ENCODE measurements at places on chromosomes 3 and 15.

- no peak for DNase-seq
Measured at GRCh38 chr3:20073683-20074082, 33.4 kb downstream of the KAT2B start.

- no peak for DNase-seq
Measured at GRCh38 chr3:25960776-25961175, 170.9 kb downstream of the OXSM start.

- DNase-seq, result no peak
Measured at GRCh38 chr15:96262097-96262496, 68.4 kb upstream of the NR2F2 start.

- DNase-seq, result no peak
Measured at GRCh38 chr3:37645517-37646380, 215.9 kb upstream of the CTDSPL start.

GRCh38 chr15:37083610-37084009 is 16.7 kb downstream of the MEIS2 start:
- DNase-seq, result no peak

GRCh38 chr3:152395764-152396163 is 127.0 kb downstream of the MBNL1 start:
- DNase-seq, result no peak

DNA sequence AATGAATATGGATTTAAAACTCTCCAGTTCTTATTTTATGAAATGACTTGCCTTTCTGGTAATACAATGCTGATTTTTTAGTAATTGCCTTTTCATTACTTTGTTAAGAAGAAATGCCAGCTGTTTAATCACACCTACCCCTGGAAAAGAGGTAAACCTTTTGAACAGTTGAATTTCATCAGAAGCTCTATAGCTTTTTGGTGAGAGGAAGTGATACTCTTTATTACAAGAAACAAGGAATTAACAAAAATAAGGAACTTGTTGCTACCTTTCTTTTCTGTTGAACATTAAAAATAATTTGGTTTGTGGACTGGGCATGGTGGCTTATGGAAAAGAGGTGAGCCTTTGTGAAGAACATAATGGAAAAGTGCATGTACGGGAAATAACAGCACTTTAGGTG is 19.7 kb downstream of the BLOC1S6 start:
- DNase-seq, result no peak

DNA sequence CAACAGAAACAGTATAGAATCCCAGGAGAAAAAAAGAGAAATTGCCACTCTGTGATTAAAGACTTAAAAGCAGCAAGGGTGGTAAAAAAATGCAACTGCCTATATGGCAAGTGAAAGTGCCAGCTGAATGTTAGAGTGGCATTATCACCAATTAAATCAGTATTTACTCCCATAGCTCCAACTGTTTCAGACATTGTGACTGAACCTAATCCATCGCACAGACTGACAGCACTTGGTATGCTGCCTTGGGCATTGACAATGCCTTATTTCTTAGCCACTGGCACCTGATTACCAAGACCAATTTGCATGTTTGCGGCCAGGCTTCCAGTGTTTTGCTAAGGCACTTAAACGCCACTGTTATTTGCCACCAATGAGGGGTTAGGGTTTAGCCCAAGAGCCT is 201.9 kb upstream of the NECTIN3 start:
- no peak for DNase-seq

GRCh38 chr3:17094551-17094950 is 209.8 kb downstream of the PLCL2 start:
- DNase-seq, result no peak

DNA sequence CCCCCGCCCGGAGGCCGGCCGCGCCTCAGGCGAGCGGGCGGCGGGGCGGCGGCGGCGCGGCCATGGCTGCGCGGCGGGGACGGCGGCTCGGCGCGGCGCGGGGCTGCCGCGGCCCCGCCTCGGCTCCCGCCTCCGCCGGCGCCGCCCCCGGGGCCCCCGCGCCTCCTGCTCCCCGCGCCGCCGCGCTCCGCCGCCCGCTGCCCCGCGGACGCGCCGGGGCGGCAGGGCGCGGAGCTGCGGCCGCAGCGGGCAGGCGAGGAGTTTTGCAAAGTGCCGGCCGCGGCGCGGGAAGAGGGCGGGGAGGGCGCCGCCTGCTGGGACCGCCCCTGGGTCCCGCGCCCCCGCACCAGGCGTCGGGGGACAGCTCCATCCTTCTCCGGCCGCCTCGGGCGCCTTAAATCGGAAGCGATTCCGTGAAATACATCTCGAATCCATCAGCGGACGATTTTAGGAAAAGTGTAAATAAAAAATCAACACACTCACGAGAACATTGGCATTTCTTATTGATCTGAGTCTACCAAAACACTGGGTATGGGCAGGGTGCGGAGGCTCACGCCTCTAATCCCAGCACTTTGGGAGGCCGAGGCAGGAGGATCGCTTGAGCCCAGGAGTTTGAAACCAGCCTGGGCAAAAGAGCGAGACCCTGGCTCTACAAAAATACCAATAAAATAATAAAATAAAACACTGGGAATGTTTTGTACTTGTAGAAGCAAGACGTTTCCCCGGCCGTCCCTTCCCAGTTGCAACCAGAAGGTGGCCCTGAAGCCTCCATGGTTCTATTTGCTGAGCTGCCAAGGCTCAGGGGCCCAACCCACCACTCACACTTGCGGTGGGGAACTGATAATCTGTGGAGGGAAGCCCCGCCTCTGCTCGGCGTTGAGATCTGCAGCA is 136.9 kb downstream of the NUP210 start:
- DNase-seq, result peak; percentile 57

DNA sequence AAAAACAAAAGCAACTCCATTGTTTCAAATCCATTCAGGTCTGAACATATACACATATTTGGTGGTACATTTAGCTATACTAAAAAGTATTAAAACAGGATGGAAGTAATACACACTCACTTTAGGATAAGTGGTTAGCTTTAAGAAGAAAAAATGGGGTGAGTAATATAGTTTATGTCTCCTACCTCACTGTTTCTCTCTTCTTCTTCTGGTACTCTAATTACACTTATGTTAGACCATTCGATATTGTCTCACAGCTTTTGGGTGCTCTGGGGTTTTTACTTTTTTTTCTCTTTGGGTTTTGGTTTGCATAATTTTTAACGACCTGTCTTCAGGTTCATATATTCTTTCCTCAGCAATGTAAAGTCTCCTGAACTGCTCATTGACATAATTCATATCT is 75.4 kb upstream of the AKAP13 start:
- no peak for DNase-seq

- no peak for DNase-seq
Measured at GRCh38 chr15:93289941-93290617, 201.1 kb upstream of the RGMA start.

DNA sequence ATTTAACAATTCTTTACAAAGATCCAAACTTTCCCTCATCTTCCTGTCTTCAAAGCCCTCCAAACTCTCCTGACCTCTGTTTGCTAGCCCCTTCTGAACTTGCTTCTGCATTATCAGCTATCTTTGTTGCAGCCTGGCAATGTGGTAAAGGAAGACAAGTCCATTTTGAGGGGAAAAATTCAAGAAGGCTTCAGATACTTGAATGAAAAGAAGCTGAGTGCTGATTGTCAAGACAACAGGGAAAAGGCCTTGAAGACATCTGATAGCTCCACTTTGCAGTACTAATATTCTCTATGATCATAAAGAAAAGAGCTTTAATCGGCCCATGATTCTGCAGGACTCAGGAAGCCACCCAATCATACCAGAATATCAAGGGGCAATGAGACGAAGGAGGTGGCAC is 91.8 kb downstream of the LMLN start:
- DNase-seq, result no peak

- DNase-seq, result no peak
Measured at GRCh38 chr3:66396161-66396760, 104.6 kb downstream of the LRIG1 start.

Data from Kasumi-1 (cell line).